ENCODE measurements at places on chromosomes 6 and 20.

DNA sequence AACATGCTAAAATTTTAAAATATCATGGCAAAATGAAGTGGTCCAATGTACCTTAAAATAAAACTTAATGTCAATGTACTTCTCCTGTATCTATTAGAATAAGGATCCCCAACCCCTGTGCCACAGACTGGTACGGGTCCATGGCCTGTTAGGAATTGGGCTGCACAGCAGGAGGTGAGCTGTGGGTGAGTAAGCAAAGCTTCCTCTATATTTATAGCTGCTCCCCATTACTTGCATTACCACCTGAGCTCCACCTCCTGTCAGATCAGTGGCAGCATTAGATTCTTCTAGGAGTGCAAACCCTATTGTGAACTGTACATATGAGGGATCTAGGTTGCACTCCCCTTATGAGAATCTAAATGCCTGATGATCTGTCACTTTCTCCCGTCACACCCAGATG lies 86.0 kb downstream of the SLC16A10 start:
- DNase-seq, result no peak

GRCh38 chr6:10210052-10210451 lies 204.8 kb downstream of the TFAP2A start:
- DNase-seq, result no peak

DNA sequence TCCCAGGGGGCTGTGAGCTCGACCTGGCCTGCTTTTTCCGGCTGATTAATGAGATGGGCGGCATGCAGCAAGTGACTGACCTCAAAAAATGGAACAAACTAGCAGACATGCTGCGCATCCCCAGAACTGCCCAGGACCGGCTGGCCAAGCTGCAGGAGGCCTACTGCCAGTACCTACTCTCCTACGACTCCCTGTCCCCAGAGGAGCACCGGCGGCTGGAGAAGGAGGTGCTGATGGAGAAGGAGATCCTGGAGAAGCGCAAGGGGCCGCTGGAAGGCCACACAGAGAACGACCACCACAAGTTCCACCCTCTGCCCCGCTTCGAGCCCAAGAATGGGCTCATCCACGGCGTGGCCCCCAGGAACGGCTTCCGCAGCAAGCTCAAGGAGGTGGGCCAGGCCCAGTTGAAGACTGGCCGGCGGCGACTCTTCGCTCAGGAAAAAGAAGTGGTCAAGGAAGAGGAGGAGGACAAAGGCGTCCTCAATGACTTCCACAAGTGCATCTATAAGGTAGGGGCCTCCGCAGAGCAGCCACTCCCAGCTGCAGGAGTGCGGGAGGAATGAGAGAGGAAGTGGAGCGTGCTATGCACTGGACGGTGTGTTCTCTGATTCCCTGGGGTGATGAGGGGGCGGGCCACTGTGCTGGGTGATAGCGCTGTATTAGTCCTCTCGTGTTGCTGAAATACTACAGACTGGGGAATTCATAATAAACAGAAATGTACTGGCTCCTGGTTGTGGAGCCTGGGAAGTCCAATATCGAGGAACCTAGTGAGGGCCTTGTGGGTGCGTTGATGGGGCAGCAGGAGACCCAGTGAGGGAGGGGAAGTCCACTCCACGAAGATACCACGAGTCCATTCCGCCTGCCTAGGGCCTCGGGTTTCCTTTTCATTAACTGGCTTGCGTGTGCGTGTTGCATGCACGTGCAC lies 161.7 kb downstream of the DTNBP1 start:
- DNase-seq, result no peak

GRCh38 chr6:7107578-7108195 lies at the start of gene RREB1:
Gene RREB1, plus strand, starts transcription at chr6:7107961. Its CDS starts 73,951 bp downstream, at chr6:7181912.
- DNase-seq, result no peak

DNA sequence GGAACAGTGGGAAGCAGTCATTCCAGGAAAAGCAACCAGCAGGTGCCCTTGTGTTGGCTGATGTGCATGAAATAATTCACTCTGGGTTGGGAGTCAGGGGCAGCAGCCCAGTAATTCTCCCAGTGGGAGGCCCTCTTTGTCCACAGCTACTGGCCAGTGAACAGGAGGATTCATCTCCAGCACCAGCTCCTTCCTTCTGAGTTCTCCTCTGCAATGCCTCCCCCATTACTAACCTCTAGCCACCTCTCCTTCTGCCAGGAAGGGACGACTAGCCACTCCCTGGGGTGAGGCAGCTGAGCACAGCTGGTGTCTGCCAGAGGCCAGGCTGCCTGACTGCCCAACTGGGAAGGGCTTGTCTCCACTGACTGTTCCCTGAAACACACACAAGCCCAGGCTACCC lies 12.5 kb upstream of the R3HDML start:
- no peak for DNase-seq

DNA sequence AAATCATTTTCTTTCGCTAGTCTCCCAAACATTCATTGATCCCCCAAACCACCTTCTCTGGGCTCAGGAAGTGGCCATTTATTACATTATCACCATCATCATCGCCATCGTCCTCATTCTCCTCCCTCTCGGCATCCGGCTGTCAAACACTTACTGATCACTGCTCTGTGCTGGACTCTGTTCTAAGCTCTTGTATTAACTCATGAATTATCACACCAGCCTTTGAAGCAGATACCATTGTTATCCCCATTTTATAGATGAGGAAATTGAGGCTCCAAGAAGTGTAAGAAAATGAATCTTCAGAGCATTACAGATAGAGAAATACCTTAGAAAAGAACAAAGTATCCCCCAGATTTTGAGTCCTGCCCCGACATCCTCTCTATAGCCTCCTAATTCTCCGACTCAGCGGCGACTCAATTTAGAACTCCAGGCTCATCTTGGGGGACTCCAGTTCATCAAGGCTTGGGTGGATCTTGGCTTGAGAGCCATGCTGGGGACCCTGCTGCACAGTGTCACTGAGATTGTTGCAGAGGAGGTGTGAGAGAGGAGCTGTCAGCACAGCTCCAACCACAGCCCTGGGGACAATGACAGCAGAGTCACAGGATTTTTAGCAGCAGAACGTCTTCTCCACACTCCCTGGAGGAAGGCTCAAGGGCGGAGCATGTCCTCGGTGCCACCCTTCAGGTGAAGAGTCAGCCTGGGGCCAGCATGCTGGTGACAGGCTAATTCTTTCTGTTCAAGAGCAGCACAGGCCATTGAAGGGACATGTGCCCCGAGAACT lies 6.6 kb upstream of the EEF1E1 start:
- no peak for DNase-seq

DNA sequence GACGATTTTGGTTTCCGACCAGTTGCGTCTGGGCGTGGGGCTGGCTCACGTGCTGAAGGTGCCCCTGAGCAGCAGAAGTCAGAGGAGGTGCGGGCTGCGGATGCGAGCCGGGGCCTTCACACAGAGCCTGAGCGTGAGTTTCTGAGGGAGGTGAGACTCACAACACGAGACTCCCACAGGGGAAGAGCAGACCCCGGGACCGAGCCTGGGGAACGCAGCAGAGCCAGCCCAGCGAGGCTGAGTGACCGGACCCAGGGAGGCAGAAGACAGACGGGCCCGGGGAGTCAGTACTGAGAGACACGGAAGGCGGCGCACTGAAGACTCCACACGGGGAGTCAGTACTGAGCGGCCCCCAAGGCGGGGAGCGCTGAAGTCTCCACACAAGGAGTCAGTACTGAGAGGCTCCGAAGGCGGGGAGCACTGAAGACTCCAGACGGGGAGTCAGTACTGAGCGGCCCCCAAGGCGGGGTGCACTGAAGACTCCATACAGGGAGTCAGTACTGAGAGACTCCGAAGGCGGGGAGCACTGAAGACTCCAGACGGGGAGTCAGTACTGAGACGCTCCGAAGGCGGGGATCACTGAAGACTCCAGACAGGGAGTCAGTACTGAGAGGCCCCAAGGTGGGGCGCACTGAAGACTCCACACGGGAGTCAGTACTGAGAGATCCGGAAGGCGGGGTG lies 77.8 kb downstream of the DLL1 start:
- DNase-seq, result no peak

- no peak for DNase-seq
Observed at GRCh38 chr6:72783035-72783434, 161.2 kb downstream of the KCNQ5 start.

DNA sequence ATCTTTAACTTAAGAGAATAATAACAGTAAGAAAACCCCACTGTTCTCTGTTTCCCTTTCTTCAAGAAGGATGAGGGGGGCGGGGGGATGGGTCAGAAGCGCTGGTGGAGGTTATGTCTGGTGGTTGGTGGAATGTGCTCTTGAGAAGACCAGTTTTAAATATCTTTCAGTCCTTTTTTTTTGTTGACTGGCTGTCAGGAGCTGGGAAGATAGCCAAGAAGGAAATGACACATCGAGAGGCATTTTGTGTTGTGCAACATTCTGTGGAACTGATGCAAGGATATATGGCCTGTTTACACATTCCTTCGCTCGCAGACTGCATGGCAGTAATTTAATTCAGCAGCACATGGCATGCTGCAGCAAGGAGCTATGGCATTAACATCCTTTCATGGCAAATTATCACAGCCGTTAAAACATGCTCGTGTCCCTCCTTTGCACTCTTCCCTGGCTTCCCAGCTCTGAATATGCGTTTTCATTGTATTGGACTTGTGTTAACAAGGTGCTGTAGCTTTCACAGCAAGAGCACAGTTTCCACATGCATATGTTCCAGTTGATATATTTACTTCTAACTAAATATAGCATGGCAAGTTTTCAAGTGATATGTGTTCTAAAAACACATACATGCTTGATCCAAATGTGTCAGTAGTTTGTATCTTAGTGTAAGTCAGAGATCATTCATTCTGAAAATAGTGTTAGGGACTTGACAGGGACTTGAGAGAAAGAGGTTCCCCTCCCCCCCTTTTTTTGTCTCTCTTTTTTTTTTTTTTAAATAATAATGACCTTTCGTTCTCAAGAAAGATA lies 68.2 kb upstream of the SUPT3H start:
- no peak for DNase-seq

DNA sequence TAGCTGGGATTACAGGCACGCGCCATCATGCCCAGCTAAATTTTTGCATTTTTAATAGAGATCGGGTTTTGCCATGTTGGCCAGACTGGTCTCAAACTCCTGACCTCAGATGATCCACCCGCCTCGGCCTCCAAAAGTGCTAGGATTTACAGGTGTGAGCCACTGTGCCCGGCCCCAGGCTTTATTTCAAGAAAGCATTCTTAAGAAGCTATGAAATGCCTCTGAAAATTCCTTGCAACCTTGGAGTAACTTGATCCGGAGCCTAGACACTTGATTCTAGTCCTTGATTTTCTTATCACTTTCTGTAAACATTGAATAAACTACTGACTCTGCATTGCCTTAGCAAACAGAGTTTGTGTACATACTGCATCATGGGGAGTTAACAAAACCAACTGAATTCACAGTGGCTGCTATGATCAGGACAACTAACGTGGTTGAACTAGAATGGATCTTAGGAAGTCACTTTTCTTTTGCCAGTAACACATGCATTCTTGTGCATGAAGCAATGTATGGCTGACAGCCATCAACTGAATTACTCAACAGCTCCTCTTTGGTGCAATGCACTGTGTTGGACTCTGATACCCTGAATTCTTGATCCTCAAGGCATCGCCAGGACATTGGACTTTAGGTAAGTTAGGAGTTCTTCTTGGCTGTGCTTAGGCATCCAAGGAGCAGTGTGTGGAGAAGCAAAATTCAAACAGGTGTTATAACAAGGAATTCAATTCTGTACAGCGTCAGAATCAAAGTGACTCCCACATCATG lies 102.8 kb upstream of the TMEM170B start:
- no peak for DNase-seq

DNA sequence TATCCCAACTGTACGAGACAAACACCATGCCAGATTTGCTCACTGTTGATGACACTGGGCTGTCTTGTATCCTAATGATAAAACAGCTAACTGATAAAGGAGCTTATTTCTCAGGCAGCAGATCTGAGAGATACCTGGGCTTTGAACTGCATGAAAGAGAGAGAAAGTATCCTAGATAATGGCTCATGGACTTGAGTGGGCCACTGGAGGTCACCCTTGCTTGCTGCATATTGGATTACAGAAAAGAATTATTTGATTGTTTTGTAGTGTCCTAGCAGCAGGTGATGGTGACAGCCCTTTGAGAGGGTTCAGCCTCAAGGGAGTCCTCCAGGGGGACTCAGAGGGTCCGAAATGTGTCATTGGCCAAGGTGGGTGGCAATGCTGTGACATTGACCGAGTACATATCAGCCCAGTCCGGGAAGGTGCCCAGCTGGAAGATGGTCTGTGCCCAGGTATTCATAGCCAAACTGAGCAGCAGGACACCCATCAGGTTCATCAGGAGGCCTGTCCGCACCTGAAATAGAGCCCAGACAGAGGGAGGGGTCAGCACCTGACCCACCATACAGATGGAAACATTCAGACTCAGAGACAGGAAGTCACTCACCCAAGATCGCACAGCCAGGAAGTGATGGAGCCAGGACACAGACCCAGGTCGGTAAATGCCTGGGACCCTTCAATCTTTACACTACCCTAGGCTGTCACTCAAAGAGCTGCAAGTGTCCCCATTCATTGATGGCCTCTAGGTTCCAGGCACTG lies 9.4 kb upstream of the OCSTAMP start:
- DNase-seq, result no peak

DNA sequence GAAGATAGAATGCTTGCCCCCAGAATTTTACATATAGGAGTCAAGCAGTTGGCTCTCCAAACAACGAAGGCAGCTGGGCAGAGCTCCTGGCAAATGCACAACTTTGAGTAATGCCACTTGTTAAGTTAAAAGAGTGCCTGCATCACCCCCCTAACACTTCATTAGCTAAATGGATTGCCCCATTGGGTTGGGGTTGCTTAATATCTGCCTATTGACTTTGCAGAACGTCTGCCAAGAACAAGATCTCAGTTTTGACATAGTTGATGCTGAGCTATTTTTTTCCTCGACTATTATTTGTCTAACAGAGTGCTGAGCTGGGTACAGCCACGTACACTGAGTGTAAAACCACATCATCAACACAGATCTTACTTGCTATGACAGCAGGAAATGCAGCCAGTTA lies 12.1 kb downstream of the ANKRD60 start:
- DNase-seq, result no peak

DNA sequence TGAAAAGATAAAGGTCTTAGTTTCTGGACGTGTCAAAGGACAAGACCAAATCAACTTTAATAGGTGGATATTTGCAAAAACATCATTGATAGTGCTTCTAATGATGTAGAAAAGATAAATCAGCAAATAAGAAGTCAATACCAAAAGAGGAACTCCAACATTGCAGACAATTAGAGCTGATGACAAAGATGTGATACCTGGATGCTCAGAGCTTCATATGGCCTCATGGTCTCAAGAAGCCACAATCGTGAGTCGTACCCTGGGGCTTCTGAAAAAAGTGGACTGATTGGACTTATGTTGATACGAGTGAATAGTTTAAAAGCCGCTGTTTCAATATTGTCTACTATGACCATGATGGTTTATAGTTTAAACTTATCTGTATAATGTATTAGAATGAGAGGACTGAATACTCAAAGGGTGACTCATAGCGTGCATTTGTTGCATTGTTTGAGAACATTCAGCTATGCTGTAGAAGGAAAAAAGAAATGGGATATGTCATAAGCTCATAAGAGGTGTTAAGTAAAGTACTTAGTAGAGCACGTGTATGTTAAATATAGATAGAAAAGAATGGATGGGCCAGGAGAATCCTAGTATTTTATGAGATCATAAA lies 54.6 kb upstream of the RIPOR2 start:
- DNase-seq, result no peak

All from NCI-H187 treated with DMSO at 0.1 percent for 48 hours (cell line).